ENCODE measurements at places on chromosomes 6 and 20.

DNA sequence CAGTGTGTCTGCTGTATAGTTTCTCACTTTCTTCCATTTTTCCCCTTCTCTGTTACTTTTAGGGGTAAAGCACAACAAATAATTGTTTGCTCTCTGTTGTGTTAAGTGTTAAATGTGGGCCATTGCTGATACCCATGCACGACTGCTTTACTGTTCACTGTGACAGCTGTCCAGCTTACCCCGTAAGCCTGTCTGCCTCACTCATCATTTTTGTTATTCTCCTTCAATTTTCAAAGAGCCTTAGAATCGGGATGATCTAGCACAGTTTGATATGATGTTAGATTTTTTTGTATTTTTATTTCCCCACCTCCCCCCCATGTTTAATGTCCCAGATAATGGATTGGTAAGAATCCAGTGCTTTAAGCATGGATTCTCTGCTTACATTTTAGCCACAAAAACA is 41.2 kb upstream of the MLIP start:
- DNase-seq, result peak; percentile 10

DNA sequence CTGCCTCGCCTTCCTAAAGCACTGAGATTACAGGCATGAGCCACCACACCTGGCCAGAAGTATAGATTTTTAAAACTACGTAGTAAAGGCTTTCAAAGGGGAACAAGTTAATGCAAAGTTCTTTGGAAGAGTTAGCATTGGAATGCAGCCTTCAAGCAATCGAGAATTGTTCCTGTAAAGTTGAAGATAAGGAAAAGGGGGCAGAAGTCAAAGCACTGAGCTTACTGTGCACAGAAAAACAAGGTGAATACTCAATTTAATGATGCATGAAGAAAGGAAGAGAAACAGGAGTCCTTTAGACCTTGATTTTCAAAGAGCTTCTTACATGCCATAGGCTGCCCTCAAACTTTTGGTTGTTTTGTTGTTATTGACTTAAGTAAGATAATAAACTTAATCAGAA is 29.1 kb upstream of the LGSN start:
- no peak for DNase-seq

- no peak for DNase-seq
Measured at GRCh38 chr6:13454286-13455221, 32.8 kb downstream of the GFOD1 start.

- DNase-seq, result no peak
Measured at GRCh38 chr6:104623052-104623690, 236.5 kb downstream of the HACE1 start.

DNA sequence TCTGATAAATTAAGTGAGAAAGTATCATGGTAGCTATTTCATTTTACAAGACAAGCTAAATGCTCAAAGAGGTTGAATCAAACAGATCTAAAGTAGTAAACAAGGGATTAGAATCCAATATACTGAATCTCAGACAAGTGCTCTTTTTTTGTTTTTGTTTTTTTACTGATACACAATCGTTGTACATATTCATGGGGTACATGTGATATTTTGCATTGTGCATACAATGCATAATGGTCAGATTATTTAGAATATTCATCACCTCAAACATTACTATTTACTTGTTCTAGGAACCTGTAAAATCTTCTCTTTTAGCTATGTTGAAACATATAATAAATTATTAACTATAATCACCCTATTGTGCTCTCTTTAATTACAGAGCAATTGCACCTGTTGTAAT is 57.0 kb upstream of the HCRTR2 start:
- no peak for DNase-seq

GRCh38 chr20:8260837-8261251 is 128.8 kb downstream of the PLCB1 start:
- no peak for DNase-seq

GRCh38 chr6:104332364-104332763 is 527.4 kb downstream of the HACE1 start:
- no peak for DNase-seq

GRCh38 chr20:19493794-19494495 is 264.1 kb upstream of the RIN2 start:
- no peak for DNase-seq

- DNase-seq, result no peak
Measured at GRCh38 chr6:108608453-108609275, 47.9 kb downstream of the FOXO3 start.

GRCh38 chr6:135179920-135180541 is 1.1 kb upstream of the MYB start:
- no peak for DNase-seq

DNA sequence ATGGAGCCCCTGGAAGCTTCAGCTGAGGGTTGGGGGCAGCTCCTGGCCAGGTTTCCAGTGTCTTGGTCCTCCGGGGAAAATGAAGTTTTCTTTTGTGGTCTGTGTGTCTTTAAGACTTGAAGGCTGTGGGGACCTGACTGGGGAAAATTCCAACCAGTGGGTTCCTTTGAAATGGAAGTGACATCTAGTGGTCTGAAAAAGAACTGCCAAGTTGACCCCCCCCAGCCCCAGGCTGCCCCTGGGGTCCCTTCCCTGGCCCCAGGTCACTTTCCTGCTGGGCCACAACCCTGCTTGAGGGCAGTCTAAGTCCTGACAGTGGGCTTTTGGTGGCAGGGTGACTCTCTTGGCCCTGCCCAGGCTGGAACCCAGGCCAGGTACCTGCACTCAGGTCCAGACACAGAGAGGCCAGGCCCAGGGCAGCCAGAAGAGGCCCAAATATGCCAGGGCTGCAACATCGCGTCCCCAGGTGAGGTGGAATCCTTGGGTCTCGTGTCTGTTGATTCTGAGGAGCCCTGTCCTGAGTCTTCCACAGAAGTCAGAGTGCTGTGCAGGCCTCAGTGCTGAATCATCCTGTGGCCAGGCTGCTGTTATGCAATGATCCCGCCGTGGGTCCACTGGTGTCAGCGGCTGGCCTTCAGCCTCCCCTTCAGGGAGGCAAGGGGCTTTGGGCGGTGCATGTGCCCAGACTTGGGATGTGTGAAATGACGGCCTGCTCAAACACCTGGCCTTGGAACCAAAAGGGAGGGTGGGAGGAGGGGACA is 68.4 kb downstream of the VEGFA start:
- DNase-seq, result no peak

- DNase-seq, result no peak
Measured at GRCh38 chr6:15521582-15521981, 141.2 kb downstream of the DTNBP1 start.

DNA sequence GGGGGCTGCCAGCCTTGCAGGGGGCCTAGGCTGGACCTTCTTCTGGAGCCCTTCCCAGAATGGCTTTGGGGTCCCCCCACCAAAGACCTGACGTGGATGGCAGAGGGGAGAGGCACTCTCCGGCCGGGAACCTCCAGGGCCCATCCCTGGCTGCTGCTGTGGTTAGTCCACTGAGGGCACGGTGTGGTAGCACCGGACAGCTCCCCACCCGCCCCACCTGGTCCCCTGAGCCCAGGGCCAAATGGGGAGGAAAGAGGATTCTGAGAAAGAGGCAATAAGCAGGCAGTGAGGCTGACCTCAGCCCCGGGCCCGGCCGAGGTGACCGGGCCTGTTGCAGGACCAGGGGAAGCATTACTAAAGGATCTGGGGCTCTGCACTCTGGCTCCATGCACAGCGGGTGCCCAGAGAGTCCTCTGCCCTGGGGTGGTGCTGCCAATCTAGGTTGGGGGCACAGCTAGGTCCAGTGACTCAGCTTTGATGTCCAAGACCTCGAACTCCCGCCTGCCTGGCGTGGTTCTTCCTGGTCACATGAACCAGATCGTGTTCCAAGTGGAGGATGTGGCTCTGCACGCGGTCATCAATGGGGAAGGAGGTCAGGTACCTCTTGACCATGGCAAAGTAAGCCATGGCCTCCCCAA is 2.2 kb downstream of the CENPB start:
- no peak for DNase-seq

GRCh38 chr20:2002365-2002764 is 8.5 kb upstream of the PDYN start:
- DNase-seq, result no peak

GRCh38 chr6:41900861-41901260 is 5.7 kb upstream of the USP49 start:
- no peak for DNase-seq

DNA sequence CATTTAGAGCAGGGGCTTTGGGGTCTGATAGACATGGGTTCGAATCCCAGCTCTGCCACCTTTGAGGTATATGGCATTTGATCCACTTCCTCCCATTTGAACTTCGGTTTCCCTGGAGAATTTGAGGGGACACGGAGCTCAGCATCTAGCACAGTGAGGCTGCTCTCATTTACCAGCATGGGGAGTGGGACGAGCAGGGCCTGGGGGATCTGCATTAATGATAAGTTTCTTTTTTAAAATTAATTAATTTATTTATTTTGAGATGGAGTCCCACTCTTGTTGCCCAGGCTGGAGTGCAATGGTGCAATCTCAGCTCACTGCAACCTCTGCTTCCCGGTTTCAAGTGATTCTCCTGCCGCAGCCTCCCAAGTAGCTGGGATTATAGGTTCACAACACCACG is 52.6 kb downstream of the VSTM2L start:
- no peak for DNase-seq

GRCh38 chr6:84798257-84798656 is 33.9 kb upstream of the TBX18 start:
- DNase-seq, result no peak

DNA sequence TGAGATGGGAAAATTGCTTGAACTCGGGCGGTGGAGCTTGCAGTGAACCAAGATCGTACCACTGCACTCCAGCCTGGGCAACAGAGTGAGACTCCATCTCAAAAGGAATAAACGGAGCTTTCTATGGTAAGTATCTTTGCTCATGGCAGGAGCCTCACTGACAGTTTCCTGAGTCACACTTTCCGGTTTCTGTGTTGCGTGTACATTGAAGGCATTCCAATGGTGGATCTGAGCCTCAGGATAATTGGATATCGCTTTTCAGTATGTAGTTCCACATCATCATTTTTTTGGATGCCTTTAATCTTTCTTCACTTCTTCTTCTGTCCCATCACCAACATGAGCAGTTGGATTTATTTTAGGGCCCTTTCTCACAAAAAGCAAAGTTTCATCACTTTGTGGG is 28.6 kb upstream of the GTSF1L start:
- no peak for DNase-seq

DNA sequence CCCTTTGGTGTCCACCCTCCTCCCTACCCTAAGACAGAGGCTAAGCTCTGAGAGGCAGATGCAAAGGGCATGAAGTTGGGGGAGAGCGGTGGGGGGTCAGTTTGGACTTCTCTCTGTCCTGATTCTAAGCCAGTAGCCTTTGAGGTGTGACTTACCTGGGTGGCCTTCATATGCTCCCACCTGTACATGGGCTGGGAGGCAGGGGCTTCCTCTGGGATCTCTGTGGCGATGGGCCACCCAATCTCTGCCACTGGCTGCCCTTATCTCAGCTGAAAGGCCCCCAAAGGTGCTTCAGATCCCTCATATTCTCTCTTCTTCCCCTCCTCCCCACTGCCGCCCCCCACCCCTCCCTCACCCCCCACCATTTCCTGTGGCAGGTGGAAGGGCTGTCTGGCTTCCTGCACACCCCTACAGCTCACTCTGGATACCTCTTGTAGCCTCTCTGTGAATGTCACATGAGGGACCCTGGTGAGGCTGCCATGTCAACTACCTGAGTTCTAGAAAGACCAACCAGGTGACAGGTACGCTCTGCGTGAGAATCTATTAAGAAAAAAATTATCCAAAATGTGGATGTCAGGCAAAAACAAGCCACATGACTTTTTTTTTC is 34.0 kb downstream of the PNLDC1 start:
- DNase-seq, result no peak

GRCh38 chr6:109255946-109256640 is 126.2 kb downstream of the CD164 start:
- no peak for DNase-seq

GRCh38 chr6:14174226-14174625 is 56.7 kb downstream of the CD83 start:
- DNase-seq, result no peak

GRCh38 chr20:62200491-62201172 is 17.8 kb downstream of the MTG2 start:
- DNase-seq, result no peak

DNA sequence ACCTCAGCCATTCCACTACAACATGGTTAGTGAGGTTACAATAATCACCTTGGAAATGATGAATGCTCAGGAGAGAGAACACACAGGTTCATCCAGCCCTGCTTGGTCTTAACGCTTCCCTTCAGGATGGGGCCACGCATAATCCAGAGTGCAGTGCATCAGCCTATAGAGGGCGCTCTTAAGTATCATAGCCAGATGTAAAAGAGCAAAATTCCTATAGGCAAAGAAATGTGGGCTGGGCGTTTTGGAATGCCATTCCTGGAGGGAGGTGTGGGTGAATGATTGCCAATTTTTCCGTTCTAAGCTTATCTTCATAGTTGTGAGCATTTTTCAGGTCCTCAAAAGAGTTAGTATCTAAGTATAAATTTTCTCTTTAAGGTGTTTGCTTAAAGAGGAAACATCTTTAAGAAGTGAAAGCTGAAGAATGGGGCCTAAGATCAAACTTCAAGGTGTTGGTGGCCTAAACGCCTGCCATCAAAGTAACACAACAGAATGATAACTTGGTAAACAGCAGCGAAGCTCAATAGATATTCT is 1.8 kb downstream of the RIPOR2 start:
- peak; percentile 7 for DNase-seq

DNA sequence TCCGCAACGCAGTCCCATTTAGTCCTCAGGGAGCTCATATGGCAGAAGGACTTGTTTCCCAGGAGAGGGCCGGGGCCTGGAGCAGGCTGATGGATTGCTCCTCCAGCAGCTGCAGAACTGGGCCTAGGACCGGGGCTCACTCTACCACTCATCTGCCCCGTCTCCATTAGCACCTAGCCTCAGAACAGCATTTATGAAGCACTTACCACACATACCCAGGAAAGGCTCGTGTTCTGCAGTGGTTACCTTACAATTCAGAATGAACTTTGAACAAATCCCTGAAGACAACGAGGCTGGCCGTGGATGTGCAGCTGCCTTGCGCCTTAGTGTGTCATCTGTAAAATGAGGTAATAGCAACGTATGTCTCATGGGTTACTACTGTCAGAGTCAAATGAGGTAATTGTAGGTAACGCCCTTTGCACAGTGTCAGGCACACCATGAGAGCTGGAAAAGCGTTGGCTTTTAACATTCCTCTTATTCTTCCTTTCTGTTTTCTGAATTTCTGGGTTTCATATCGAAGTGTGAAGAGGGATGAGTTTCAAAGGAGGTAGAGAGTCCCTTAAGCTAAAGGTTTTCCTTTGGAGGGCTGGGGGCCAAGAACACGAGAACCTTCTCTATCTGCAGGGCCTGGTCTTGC is 46.3 kb upstream of the CD93 start:
- no peak for DNase-seq

- DNase-seq, result no peak
Measured at GRCh38 chr6:135161411-135162395, 19.4 kb upstream of the MYB start.

GRCh38 chr6:119280668-119281067 is 68.9 kb downstream of the MAN1A1 start:
- no peak for DNase-seq

GRCh38 chr6:33143113-33143770 is 49.0 kb downstream of the COL11A2 start:
- no peak for DNase-seq

GRCh38 chr6:147192278-147192911 is 11.8 kb upstream of the STXBP5 start:
- no peak for DNase-seq
